ENCODE measurements at places on chromosomes 1 and 21.

GRCh38 chr1:91700771-91701471 lies 185.0 kb downstream of the TGFBR3 start:
- no peak for DNase-seq

GRCh38 chr1:56758135-56758534 lies 61.1 kb downstream of the FYB2 start:
- DNase-seq: no peak

GRCh38 chr1:11836955-11837766 lies 10.4 kb downstream of the NPPA start:
- DNase-seq: no peak

- DNase-seq: no peak
These were observed 73.5 kb upstream of the NGF start for GRCh38 chr1:115411371-115412063.

DNA sequence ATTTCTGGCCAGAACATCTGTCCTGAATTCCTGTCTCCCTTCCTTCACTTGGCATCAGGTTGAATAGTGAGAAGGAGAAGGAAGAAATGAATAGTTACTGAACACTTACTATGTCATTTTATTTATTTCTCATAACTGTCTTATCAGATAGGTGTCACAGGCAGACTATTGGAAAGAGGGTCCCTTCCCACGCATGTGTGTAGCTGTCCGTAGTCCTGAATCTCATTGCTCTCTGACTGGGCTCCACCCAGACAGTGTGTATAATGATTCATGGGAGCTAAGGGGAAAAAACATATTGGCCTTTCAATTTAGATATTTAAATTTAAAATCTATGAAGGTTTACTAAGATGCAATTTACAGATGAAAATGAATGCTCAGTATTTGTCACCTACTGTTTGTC lies 86.1 kb downstream of the OMA1 start:
- no peak for DNase-seq

DNA sequence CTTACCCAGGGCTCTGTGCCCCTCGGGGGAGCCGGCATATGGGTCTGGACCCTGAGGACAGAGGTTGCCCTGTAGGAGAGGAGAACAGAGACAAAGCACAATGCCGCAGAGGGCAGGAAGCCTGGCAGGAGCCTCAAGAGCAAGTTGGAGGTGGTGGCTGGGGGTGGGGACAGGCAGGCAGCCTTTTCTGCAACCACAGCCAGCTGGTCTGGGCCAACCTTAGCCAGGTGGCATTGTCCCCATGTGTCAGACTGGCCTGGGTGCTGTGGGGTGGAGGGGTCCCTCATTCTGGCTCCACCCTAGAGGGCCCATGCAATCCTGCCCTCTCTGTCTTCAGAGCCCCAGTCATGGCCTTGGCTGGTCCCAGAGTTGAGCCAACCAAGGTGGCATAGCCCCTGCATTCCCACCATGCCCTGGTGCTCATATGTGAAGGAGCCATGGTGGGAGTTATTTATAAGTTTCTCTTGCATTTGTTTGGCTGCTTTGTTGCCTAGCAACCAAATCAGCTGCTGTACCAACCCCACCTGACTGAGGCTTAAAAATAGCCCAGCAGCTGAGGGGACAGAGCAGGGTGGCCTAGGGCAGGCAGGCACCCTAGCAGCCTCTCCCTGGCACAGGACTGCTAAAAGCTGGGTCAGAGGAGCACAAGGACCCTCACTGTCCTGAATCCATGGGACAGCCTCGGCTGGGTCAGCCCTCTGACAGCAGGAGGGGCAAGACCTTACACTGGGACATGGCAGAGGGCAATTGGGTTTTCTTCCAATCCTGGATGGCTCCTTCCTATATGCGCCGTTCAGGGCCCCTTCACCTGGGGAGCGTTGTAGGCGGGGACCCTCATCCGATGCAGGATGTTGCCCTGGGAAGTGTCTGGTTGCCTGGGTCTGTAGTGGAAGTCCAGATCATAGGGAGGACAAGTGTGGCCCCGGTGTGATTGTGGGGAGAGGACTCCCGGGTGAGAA lies 19.5 kb downstream of the MAP7D1 start:
- no peak for DNase-seq

DNA sequence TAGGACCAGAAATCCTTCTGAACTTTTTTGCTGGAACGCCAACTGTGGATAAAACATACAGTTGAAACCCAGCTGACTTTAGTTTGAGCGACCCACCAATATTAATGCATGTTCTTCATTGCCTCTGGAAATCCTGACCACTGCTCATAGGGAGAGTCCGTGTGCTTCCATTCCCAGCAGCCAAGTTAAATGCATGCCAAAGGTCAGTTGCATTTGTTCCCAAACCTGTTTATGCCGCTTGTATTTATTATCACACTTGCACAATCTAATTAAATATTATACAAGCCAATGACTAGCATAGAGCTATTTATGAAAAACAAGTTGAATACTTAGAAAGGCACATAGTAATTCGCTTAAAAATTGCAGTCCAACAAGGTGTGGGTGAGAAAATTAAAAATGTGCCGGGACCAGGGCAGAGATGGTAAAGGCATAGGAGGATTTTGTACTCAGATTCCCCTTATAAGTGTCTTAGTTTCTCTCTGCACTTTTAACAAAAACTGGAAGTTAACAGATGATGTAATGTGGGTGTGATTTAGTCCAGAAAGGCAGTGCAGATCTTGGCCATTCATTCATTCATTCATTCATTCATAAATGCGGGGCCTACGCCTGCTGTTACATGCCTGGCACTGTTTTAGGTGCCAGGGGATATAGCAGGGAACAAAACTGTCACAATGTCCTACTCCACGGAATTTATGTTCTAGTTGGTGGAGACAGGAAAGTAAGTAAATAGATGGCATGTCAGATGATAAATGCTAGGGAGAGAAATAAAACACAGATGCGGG lies 99.7 kb downstream of the PRDM2 start:
- DNase-seq: no peak

- no peak for DNase-seq
These were observed 196.1 kb downstream of the AMY1C start for GRCh38 chr1:103945774-103946173.

GRCh38 chr1:236122176-236122575 lies 20.2 kb upstream of the GPR137B start:
- no peak for DNase-seq

GRCh38 chr1:9984253-9984652 lies 12.8 kb upstream of the RBP7 start:
- DNase-seq: no peak

DNA sequence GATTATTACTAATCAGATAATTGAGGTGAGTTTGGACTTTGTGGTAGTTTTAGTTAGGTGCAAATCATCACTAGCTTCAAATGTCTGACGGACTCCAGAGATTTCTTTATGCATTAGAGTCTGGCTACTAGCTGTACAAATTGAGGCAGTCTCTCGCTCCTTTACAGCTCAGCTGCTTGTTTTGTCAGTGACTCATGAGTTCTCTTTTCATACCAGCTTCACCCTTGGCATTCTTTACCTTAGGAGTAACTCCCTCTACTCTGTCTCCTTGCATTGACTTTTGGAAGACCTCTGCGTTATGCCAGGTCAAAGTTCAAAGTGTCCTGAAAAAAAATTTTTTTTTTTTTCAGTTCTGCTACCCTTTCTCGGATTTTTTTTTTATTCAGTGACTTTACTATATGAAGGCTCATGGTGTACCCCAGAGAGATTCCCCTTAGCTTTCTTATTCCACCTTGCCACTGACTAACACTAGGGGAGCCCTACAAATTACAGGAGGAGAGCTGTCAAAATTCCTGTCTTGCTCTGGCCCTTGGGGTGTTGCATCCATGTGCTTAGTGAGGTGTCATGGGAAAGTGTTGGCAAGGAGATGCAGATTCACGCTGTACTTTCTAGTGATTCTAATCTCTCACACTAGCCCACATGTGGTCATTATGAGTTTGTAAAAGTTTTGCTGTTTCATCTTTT lies 576.6 kb downstream of the ADGRL2 start:
- no peak for DNase-seq

DNA sequence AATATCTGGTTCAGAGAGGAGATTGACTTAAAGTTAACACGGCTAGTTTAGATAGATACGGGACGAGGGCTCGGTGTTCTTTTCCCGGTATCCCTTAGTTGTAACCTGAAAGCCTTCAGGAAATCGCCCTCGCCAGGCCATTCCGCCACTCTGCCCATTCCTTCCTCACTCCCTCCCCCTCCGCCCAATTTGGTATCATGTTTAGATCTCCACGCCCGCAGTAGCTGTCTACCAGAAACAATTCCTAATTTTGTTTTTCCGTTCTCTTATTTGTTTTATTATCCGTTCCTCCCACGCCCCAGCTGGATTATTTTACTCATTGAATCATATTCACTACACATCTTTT lies 685 bp upstream of the VAMP4 start:
- DNase-seq: no peak

DNA sequence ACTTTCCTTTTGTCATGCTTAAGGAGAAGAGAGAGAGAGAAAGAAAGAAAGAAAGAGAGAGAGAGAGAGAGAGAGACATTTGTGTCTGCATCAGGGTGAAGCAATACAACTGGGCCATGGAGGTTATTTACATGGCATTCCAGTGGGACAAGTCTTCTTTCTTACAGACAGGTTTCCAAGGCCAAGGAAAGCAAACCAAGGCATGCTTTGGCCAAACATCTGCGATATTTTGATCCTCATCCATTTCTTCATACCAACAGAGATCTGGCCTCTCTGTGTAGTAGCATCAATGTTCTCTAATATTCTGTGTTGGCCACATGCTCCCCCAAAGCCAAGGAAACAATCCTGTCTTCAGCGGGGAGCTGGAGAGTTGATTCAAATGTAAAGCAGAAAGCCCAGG lies 292.1 kb downstream of the SETD4 start:
- DNase-seq: no peak

- no peak for DNase-seq
These were observed 241.9 kb downstream of the PTPRU start for GRCh38 chr1:29478151-29478791.

DNA sequence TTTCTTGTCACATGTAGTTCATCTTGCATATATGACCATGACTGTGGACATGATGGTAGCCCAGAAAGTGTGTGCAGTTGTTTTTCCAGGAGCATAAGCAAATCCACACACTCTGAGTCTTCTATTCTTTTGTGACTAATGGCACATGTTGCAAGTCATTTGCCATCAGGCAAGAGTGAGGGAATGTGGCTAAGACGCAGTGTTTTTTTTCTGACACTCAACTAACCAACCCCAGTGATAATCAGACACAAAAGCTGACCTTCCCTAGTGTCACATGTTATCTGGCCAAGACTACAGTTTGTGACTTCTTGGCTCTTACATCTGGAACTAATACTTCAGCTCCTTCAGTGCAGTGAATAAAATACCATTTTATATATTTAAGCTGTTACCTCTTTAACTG lies 108.8 kb downstream of the ITSN1 start:
- DNase-seq: no peak

DNA sequence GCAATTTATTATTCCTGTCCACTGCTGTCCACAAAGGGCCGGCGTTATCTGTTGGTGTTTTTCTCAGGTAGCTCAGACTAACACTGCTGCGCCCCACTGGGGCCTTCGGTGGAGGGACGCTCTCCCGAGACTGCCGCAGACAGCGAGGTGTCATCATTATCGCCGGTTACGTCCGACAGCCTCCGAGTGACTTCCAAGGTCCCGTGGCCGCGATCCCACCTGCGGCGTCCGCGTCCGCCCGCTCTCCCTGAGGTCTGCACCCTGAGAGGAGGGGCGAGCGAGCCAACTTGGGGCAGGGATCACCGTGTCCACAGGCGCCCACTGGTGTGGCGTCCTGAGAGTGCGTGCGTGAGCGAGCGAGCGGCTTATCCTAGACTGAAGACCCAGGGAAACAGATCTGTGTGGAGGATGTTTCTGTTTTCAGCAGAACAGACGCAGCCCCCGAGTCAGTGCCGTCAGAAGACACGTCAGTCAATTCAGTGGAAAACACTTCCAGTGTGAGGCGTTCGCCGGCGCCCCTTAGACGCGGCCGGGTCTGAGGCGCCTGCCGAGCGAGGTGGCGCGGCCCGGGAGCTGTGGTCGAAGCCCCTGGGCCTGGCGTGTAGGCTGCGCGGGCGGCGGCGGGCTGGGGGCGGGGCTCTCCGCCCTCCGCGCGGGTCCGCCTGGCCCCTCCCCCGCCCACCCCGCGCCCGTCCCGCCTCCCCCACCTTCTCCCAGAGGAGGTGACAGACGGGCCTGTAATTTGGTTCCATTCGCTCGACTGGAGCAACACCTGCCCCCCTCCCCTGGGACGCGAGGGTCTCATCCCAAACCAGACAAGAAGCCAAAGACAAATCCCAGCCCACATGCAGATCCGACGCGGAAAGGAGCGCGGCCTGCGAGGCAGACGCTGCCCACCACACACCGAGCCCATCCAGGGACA lies 12.6 kb downstream of the NHLH2 start:
- DNase-seq: no peak

DNA sequence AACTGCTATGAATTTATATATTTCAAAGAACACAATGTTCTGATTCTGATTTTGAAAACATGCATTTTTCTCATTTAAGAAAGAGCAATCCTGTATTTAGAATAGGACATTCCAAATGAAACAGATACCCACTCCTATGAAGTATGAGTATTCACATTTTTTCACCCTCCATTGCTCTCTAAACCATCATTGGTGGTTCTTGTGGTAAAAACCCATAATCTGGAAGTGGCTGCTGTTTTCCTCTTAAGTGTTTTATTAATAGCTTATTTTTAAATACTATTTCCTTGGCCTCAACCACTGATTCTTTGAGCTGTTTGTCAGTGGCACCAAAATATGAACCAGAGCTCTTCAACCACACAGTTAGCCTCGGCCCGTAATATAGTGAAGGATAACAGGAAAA lies 60.0 kb upstream of the ADAM30 start:
- DNase-seq: no peak

DNA sequence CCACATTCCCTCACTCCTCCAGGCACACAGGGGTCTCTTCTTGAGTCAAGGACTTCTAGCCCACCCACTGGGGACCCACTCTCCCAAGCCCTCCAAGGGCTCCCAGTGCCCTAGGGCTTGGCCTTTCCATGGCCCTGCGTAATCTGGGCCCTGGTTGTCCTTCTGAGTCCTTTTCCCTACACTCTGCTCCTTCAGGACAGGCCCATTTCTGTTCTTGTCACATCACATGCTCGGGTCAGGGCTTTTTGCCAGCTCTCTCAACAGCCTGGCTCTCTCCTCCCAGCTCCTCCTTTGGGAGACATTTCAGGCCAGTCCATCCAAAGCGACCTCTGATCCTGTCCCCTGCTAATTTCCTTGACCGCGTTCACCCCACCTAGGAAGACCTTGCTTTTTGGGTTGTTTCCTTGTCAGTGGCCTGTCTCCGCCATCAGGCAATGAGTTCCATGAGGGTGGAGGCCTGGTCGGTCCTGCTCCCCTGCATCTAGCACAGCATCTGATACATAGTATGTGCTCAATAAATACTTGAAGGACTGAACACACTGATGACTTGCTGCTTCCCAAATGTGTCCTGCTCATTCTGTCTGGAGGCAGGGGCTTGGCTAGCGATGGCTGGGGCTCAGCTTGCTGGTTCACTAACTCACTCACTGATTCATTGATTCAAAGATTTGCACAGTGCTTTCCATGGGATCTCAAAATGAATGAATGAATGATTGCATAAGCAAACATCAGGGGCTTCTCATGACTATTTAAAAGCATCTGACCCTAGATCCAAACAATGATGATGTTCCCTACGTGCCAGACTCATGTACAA lies 44.8 kb downstream of the DHRS3 start:
- DNase-seq: no peak
